Activated CD8-positive, alpha-beta memory T cell treated with anti-CD3 and anti-CD28 coated beads for 1 hour (primary cell): ENCODE measurements at places on chromosomes 1 and 21.

GRCh38 chr1:25185409-25186160 lies 46.7 kb downstream of the SYF2 start:
- no peak for DNase-seq

DNA sequence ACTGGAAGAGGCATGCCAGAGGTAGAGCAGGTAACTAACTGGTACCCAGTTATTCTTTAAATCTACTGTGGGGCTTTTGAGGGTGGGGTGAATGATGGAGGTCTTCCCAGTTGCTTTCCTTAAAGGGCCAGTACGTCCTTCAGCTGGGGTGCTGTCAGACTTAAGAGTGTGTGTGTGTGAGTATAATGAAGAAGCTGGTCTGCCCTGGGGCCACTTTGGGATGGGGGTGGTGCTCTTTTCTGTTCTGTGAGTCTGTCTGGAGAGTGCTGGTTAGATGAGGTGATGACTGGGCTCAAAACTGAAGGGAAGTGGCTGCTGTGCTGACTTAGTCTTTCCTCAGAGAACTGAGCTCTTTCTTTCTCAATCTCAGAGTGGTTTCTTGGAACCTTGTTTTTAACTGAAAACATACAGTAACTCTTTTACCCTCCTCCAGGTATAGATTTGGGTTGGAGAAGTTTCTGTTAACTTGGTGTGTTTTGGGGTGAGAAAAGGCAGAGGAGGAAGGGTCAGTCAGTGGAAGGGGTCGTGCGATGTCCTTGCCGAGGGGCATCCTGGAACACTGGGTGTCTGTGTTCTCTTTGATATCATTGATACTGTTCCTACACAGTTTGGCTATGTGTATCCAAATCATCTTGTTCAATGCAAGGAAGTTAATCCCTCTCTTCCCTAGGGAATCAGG lies 746 bp downstream of the MACF1 start:
- peak; percentile 41 for DNase-seq

GRCh38 chr1:58608297-58608696 lies 31.2 kb upstream of the TACSTD2 start:
- no peak for DNase-seq

DNA sequence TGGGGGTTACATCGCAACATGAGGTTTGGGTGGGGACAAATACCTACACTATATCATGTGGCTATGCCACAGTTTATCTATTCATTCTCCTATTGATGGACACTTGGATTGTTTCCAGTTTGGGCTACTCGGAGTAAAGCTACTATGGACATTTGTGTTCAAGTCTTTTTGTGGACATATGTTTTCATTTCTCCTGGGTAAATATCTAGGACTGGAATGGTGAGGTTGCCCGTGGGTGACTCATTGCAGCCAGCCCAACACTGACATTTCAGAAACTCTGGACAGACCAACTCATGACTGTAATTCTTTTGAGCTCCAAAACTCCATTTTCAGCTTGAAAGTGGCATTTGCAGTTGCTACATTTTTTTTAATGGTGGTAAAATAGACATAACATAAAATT lies 82.7 kb downstream of the KAZN start:
- no peak for DNase-seq

- no peak for DNase-seq
Measured at GRCh38 chr1:203342192-203342940, 8.6 kb downstream of the FMOD start.

- no peak for DNase-seq
Measured at GRCh38 chr1:211495584-211495983, 3.6 kb upstream of the RD3 start.

GRCh38 chr1:205232127-205232820 lies 4.5 kb downstream of the TMCC2 start:
- DNase-seq: no peak

- no peak for DNase-seq
Measured at GRCh38 chr1:223212441-223212840, 69.4 kb upstream of the TLR5 start.

DNA sequence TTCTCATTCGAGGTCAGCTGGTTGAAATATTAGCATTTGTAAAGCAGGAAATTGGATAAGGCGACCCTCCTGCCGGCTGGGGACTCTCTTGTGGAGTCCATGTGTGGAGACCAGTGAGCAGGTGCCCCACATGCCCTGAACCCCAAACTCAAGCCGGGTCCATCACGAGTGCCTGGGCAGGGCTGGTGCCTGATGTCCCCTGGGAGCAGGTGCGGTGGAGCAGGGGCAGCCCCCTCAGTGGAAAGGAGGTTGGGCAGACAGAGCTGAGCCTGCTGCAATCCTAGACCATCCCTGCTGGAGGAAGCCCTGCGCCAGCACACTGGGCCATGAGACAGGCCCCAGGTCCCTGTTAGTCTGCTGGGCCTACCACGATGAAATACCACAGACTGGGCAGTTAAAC lies 395.6 kb downstream of the NPHP4 start:
- no peak for DNase-seq

- no peak for DNase-seq
Measured at GRCh38 chr1:226069811-226070489, 7.4 kb downstream of the H3-3A start.

DNA sequence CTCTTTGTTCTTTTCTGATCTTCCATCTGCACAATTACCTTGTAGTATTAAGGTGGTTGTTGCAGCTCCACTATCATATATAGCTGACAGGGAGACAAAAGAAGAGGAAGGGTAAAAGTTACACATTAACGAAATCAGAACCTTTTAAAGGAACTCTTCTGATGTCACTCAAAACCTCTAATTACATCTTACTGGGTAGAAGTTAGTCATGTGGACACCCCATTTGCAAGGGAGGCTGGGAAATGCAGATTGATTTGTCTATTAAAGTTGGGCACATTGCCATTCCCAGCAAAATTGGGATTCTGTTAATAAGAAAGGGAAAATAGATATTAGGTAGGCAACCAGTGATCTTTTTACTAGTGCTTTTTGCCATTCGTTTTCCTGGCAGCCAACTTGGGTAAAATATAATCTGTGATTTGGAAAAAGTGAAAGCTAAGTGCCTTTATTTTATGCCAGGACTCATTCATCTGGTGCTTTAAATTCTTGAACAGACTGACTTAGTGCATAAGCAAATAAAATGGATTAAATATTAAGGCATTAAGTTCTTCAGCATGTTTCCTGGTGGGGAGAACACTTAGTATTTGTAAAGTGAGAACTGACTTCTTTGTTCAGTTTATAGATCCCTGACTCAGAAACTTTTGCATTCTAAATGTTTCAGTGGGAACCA lies 71.3 kb downstream of the DNM3 start:
- no peak for DNase-seq

- DNase-seq: no peak
Measured at GRCh38 chr1:66873111-66873510, 51.5 kb downstream of the DNAI4 start.

GRCh38 chr1:29524285-29525065 lies 288.2 kb downstream of the PTPRU start:
- no peak for DNase-seq
